ENCODE measurements at places on chromosomes 2 and 18.

DNA sequence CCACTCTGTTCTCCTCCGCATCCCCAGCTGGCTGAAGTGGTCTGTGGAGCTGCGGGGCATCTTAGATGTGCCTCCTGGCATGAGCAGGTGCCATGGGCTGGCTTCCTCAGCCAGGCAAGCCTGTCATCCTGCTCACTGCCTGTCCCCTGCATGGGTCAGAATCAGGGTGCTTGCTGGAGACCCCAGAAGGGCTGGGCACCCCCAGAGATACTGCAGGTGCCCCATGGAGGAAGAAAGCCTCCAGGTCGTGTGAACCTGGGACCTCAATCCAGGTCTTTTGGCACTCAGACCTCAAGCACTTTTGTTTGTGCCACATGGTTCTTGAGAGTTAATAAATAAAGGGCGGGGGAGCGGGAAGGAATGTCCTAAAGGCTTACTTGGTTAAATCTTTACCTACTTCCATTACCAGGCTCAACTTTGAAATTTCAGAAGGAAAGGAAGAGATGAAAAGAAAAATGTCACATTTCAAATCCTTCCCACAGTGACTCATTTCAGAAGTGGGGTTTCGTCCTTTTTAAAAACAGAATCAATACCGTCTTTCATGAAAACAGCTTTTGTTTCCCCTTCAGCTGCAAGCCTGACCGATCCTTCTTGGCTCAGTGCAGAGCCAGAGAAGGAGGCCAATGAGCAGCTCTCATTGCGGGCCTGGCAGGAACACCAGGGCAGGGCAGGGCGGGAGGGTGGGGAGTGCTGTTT lies 69.9 kb downstream of the RHOB start:
- no peak for DNase-seq

GRCh38 chr2:206526416-206526815 lies 83.1 kb downstream of the ADAM23 start:
- no peak for DNase-seq

GRCh38 chr2:185787227-185788145 lies 48.9 kb downstream of the FSIP2 start:
- no peak for DNase-seq

GRCh38 chr18:8513249-8513648 lies 96.0 kb upstream of the RAB12 start:
- no peak for DNase-seq

- DNase-seq = no peak
Measured at GRCh38 chr2:165563468-165564225, 94.1 kb downstream of the CSRNP3 start.
